ENCODE measurements at places on chromosomes 12 and 14. TPM values are rescaled to one million over a fixed set of nuclear protein-coding genes. Genes with fewer than 3 reads are reported as not detected.

The LRRK2 gene
- 0.04 TPM for total RNA-seq

The MIP gene
- total RNA-seq: not detected

The BBOF1 gene
- 1.2 TPM for total RNA-seq

The PROX2 gene
- 0.71 TPM for total RNA-seq

The NELL2 gene
- 106 TPM for total RNA-seq

The BHLHE41 gene
- total RNA-seq: not detected

The STAC3 gene
- 4.5 TPM for total RNA-seq

The DBX2 gene
- not detected for total RNA-seq

The MGP gene
- total RNA-seq: not detected

The CMKLR1 gene
- not detected for total RNA-seq

The SLC15A4 gene
- 25.2 TPM for total RNA-seq

The PTPN6 gene
- total RNA-seq: 223 TPM

The EPYC gene
- not detected for total RNA-seq

The KRT3 gene
- not detected for total RNA-seq

The DIO3 gene
- not detected for total RNA-seq

The CCDC85C gene
- total RNA-seq: 3.4 TPM

The ANKRD33 gene
- not detected for total RNA-seq

The OTX2 gene
- total RNA-seq: not detected

The CARMIL3 gene
- total RNA-seq: 2.1 TPM

The SERPINA4 gene
- total RNA-seq: not detected

The KCNK10 gene
- total RNA-seq: not detected

The PLEKHH1 gene
- total RNA-seq: 0.17 TPM

The PTPRR gene
- not detected for total RNA-seq

The SYNE3 gene
- total RNA-seq: 79.1 TPM

The MYL2 gene
- not detected for total RNA-seq

The PYGL gene
- 3.9 TPM for total RNA-seq

The HELB gene
- total RNA-seq: 21.9 TPM

The CMA1 gene
- 0.80 TPM for total RNA-seq

The FOXG1 gene
- total RNA-seq: not detected

The KCNJ8 gene
- total RNA-seq: not detected

The ADSS1 gene
- 2.4 TPM for total RNA-seq

The TESPA1 gene
- 51.1 TPM for total RNA-seq

The CPNE8 gene
- total RNA-seq: 3.8 TPM

The KRT74 gene
- not detected for total RNA-seq

The DPY19L2 gene
- 1.1 TPM for total RNA-seq

The ENDOU gene
- total RNA-seq: not detected

The RPS26 gene
- 32.5 TPM for total RNA-seq

The EGLN3 gene
- total RNA-seq: 61.4 TPM

The HHIPL1 gene
- total RNA-seq: not detected

The SYT1 gene
- not detected for total RNA-seq

The SMCO2 gene
- total RNA-seq: not detected

The VTI1B gene
- 68.1 TPM for total RNA-seq

The DLK1 gene
- not detected for total RNA-seq

The B3GNT4 gene
- 5.3 TPM for total RNA-seq
